ENCODE measurements at places on chromosomes 1 and 21. TPM values are rescaled to one million over a fixed set of nuclear protein-coding genes. Genes with fewer than 3 reads are reported as not detected.
A peak's percentile ranks its signal among the peaks of the same experiment; 100 is the strongest.

GRCh38 chr1:151570819-151571218 lies 30.7 kb downstream of the TUFT1 start:
- DNase-seq: no peak

- no peak for DNase-seq
Observed at GRCh38 chr1:54398963-54399528, 7.1 kb downstream of the SSBP3 start.

DNA sequence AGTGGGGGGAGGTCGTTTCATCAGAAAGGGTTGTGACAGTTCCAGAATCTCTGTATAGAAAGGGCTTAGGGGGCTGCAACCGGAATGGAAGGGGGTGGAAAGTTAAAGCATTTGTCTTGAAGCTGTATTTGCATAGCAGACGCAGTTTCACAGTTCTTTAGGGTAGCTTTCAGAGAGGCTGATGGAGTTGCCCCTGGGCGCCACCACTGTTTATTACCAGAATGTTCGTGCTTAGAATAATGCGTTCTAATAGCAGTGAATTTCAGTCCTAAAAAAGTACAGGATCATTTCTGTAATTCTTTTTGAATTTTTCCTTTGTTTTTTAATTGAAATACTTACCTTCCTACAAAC lies 1.3 kb downstream of the EXO1 start:
- DNase-seq: no peak

GRCh38 chr1:64623750-64624191 lies 121.1 kb upstream of the RAVER2 start:
- DNase-seq: peak; percentile 41

GRCh38 chr1:43558346-43558841 lies 27.7 kb downstream of the PTPRF start:
- DNase-seq: peak; percentile 42

DNA sequence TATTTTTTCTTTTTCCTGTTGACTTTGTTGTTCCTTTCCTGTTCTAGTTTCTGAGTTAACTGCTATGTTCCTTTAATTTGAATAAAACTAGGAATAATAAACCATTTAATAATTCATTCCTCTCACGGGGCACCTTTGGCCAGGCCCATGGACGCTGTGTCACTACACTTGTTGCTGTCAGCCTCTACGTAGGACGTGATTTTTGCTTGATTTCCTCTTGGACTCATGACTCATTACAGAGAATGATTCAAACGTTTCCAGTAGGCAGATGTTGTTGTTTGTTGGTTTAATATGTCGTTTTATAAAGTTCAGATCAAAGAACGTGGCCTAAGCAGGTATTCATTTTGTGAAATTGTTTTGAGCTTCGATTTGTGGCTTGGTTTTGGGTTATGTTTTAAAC lies 9.1 kb upstream of the SLC19A1 start:
- DNase-seq: peak; percentile 91

DNA sequence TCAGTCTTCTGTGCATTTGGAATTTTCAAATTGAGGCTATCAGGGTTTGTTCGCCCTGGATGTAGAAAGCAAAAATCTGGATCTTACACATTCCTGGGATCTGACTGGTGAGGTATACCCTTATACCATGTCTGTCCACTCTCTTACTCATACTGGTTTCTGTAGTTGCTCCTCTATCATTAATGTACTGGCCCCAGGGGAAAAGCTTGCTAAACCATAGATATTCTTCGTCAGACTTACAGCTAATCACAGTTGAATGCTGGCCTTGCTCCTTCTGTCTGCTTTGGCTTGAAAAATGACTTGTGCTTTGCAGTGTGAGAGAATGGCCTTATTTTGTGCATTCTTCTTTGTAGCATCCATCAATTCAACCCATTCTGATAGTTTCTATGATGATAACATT lies 30.5 kb downstream of the TBCE start:
- peak; percentile 94 for DNase-seq

GRCh38 chr1:77831566-77831965 lies 52.1 kb downstream of the MIGA1 start:
- peak; percentile 8 for DNase-seq

DNA sequence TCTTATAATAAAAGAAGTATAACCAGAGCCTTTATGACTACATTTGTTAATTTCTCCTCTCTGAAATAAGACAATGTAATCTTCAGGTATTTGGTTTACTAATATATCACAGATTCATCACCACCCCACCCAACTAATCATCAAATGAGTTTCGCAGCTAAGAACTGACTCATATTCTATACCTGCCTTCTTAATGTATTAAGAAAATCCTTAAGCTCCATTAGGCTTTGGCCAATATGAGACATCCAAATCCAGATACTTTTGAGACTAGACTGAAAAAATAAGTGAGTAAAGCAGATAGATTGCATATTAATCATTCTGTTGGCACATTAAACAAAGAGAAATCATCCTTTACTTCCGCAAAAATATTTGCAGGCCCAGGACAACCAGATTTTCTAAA lies 18.7 kb upstream of the FMO2 start:
- DNase-seq: no peak

GRCh38 chr1:85554630-85555327 lies 25.8 kb upstream of the CCN1 start:
- peak; percentile 70 for DNase-seq

- peak; percentile 33 for DNase-seq
Observed at GRCh38 chr21:37461479-37461878, 94.9 kb downstream of the DYRK1A start.

DNA sequence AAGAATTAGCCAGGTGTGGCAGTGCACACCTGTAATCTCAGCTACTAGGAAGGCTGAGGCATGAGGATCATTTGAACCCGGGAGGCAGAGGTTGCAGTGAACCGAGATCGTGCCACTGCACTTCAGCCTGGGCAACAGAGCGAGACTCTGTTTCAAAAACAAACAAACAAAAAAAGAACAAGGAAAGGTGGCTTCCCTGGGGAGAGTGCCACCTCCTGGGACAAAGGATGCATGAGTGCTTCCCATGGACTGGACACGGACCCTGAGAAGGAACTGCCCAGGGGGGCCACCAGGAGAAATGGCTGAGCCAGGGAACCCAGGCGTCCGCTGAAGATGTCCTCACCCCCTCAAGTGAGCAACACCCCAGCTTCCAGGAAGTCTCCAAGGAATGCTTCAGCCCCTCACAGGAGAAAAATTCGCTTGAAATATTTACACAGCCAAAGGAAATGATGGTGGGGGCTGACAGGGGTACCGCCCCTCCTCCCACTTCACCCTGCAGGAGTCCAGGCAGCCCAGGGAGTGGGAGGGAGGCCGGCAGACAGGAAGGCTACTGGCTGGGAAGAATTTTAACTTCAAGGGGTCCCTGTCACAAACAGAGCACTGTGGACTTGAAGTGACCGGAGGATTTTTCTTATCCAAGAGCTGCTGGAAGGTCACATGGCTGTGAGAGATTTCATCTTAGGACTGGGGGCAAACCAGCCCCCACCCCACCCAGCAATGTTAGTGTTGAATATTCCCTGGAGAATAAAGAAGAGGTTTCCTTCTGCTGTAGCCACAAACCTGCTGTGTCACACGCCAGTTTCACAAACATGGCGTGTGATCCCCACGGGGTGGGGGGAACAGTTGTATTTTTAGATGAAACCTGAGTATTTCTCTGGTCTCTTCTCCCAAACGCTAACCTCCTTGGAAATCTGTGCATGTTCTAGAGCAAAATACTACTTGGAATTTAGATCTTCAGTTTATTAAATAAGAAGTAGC lies 90.8 kb upstream of the SLC25A33 start:
- DNase-seq: peak; percentile 23

GRCh38 chr1:117093870-117094621 lies 27.5 kb downstream of the TRIM45 start:
- peak; percentile 75 for DNase-seq

- no peak for DNase-seq
Observed at GRCh38 chr1:154743526-154744036, 126.5 kb downstream of the KCNN3 start.

- no peak for DNase-seq
Observed at GRCh38 chr1:27710574-27710973, 15.2 kb upstream of the FAM76A start.

GRCh38 chr1:20172033-20172590 lies 13.8 kb upstream of the UBXN10 start:
- no peak for DNase-seq

The CR1 gene
- total RNA-seq: not detected

The BSDC1 gene
- total RNA-seq: 50.8 TPM

The NUP210L gene
- total RNA-seq: under 0.01 TPM

The IER5 gene
- 15.8 TPM for total RNA-seq

The NPL gene
- total RNA-seq: 0.36 TPM

The LCE3D gene
- total RNA-seq: not detected

The NLRP3 gene
- total RNA-seq: not detected

The NIT1 gene
- total RNA-seq: 22.8 TPM

The LYPD8 gene
- total RNA-seq: not detected
